ENCODE measurements at places on chromosomes 3 and 15. TPM values are rescaled to one million over a fixed set of nuclear protein-coding genes. Genes with fewer than 3 reads are reported as not detected.

GRCh38 chr3:114417265-114417664 is 123.4 kb downstream of the TIGIT start:
- DNase-seq = no peak

DNA sequence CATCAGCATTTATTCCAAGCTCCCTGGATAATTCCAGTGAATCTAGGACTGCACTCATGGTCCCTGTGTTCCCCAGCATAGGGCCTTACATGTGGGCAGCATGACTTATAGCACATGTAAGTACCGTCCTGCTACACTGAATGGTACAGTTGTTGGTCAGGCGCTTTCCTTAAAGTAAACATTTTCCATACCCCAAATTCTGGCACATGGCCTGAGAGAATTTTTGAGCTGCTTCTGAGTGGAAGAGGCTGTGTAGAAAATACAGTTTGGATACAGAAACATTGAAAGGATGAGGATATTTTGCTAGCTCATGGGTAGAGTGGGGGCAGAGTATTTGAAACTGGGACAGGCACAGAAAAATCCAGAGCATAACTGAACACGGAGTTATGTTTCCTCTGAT is 27.6 kb downstream of the CORO2B start:
- no peak for DNase-seq

- DNase-seq = no peak
Measured at GRCh38 chr3:69524816-69525215, 138.9 kb upstream of the FRMD4B start.

DNA sequence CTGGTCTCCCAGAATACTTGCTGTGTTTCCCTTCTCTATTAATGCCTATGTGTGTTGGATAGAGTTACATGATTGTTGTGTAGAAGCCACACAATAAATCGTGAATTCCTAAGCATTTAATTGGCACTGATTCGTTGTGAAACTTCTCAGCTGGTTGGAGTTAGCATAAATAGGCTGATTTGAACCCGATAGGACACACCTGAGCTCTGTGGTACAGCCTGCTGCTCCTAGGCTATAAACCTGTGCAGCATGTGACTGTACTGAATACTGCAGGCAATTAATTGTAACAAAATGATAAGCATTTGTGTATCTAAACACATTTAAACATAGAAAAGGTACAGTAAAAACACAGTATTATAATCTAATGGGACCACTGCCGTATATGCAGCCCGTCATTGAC is 4.9 kb downstream of the ACAD11 start:
- no peak for DNase-seq

DNA sequence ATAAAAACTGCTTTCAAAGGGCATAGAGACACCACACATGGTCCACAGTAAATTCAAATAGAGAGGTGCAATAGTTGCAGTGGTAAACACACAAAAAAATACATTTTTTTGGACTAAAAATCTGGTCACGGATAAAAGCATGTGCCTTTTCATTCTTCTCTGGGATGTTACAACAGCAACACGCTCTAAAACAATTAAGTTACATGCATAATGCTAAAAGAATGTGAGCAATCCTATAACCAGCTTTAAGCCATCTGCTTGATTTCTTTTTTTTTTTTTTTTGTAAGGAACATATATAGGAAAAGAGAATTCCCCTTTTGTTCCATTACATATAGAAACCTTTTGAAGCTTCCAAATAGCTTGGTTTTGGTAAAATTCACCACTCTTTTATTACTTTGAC is 20.0 kb downstream of the WNT5A start:
- DNase-seq = no peak

DNA sequence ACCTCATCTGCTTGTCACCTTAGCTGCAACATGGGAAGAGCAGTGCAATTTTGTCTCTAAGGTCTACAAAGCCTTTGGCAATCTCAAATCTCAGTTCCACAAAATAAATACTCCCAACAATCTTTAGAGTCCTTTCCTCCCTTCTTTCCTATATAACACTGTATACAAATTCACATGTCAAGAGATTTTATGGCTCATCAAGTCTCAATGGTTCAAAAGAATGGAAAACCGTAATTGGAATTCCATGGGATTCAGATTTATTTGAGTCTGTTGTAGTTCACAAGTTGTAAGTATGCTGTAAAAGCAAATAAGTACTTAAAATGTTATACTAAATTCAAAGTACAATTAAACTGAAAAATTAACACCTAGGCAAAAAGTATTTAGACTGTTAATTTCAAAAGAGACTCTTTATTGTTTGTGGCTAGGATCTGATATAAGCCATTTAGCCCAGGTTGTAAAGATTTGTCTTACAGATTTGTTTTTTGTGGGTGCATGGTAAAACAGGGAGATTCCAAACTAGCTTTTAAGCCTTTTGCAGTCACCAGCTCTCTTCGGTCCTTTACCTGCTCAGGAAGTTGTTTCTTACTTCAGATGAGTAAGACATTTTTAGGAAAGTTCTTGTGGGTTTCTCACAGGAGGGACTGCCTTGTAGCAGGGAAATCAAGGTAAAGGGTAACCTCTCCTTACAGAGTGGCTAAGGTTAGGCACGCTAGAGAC is 50.1 kb downstream of the CMSS1 start:
- DNase-seq = no peak

Gene LMCD1
- 49.6 TPM for total RNA-seq
